ENCODE measurements at places on chromosomes 6 and 20.
A peak's percentile ranks its signal among the peaks of the same experiment; 100 is the strongest.

GRCh38 chr20:15220009-15220656 is 882.7 kb upstream of the FLRT3 start:
- no peak for DNase-seq

- no peak for DNase-seq
Observed at GRCh38 chr20:35232575-35232974, 6.1 kb downstream of the MMP24 start.

- DNase-seq = no peak
Observed at GRCh38 chr6:79630883-79631692, at the start of gene SH3BGRL2. SH3BGRL2 (plus strand) TSS chr6:79631329; CDS start chr6:79631462, 133 bp downstream.

DNA sequence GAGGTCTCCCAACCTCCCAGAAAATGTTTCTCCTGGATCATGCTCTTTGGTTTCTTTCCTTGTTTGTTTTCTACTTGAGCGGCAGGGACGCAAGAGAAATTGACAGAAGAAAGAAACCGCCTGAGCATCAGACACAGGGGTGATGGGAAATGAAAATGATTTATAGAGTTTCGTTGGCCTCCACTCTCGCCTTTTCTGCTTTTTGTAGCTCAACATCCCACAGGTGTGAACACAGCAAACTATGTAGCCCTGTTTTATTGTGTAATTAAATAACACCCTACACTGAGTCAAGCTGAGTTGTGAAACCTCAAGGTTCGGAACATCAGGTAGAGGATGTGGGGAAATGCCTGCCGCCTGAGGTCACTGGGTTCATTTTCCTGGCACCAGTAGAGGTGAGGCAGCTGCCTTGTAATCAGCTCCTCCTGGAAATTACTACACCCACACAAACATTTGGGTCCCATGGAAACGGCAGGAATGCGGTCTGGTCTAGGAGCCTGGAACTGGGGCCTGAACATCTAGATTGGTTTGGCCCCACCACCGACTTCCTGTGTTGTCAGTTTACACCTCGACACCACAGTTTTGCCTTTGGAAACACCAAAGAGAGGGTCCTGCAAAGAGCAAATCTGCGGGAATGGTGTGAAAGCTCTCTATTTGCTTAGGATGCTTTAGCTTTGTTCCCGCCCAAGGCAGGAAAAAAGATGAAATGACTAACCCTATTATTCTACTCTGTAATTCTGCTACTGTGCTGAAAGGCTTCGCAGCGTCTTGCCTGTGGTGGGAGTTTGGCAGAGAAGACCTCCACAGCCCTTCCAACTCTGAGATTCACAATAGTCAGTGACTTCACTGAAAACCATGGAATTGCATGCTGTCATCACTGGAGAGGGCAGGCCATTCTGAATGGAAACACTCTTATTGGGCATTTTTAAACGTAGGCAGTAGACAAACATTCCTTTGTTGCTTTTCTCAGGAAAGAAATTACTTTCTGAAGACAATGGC is 53.0 kb downstream of the ADAT2 start:
- no peak for DNase-seq

DNA sequence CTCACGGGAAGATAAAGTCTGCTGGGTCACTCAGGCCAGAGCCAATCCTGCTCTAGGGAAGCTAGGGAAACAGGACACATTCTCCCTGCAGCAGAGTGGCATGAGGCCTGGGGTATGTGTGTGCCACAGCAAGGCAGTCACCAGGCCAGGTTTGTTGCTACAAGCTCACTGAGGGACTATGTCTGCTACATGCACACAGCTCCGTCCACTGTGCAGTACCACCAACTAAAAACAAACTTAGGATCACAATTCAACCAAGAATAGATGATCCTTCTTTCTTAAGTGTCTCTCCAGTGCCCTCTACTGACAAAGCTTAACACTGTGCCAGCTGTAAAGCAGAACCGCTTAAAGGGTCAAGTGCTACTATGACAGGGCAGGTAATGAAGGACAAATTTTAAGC is 192.5 kb downstream of the PTPRK start:
- DNase-seq = peak; percentile 4

- no peak for DNase-seq
Observed at GRCh38 chr6:95145457-95145856, 431.9 kb upstream of the MANEA start.

- no peak for DNase-seq
Observed at GRCh38 chr6:113921299-113921904, 49.5 kb downstream of the HDAC2 start.

DNA sequence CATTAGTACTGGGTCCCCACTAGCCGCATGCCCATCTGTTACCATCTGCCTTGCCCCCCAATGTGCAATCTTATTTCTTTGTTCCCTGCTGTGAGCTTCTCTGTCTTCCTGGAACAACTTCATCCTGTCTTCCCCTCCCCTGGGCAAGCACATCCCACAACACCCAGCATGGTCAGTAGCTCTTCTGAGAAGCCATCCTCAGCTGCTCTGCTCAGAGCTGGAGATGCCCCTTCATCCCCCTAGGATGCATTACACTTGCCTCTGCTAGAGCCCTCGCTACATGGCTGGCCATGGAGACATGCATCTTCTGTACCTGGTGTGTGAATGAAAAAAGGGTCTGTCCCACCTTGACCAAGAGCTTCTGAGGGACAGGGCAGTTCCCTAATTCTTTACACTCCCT is 141.2 kb downstream of the CDC5L start:
- DNase-seq = no peak

DNA sequence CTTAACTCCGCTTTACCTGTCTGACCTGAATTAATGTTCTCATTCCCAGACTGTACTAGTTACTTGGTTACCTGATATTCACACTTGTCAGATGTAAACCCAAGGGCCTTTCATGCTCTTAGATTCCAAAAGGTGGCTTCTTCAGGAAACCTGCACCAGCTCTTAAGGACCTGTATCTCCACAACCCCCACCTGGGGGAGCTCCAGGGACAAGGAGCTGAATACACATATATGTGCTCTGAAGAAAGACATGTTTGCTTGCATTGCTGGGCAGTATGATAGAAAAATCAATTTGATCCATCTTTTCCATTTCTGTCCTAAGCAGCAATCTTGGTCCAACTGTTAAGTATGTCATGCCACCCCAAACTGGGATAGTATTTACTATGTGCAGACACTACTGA is 64.8 kb upstream of the POU3F2 start:
- no peak for DNase-seq

DNA sequence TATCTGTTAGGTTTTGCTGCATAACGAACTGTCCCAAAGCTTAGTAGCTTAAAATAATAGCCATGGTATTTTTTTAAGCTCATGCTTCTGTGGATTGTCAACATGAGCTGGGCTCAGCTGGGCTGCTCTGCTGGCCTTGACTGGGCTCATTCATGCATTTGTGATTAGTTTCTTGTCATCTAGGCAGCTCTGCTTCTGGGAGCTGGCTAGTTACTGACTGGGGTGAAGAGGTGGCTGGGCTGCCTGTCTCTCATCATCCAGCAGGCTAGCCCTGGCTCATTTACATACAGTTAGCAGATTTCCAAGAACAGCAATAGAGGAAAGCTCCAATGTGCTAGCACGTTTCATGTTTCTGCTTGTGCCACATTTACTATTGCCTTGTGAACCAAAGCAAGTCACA is 165.1 kb upstream of the PCSK2 start:
- no peak for DNase-seq

DNA sequence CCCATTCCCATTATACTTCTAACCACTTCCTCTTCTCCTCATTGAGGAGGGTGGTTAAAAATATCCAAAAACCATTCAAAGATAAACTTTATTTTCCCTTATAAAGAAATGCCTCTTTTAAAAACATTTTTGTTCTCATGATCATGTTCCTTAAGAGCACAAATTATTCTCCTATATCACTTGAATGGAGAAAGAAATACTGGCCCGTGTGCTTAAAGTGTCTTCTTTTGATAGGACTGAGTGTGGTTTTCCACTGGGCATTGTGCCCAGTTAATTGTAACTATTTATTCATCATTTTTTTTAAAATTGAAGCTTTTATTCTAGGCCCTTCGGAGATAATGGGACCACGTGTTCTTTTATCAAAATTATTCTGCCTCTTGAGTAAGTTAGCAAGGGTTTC is 871.5 kb downstream of the QKI start:
- DNase-seq = no peak

- no peak for DNase-seq
Observed at GRCh38 chr6:121441477-121441876, 6.0 kb downstream of the GJA1 start.

DNA sequence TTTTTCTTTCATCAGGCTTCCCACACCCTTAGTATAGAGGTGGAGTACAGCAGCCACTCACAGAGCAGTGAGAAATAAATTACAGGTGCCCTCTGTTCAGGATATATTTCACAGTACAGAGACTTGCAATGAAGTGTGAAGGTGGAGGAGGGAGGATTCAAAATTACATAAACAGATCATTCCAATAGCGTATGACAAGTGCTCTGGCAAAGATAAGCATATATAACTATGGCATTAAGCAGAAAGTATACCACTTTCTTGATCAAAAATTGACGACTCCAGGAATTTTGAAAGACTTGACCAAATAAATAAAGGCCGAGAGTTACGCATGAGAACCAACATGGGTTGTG is 108.7 kb downstream of the GPX5 start:
- DNase-seq = no peak

GRCh38 chr6:36590237-36590636 is 3.9 kb upstream of the SRSF3 start:
- DNase-seq = no peak
